ENCODE measurements at places on chromosomes 2 and 18. TPM values are rescaled to one million over a fixed set of nuclear protein-coding genes. Genes with fewer than 3 reads are reported as not detected.

COL4A4 gene
- total RNA-seq, result 0.94 TPM

CAPN14 gene
- total RNA-seq, result 4.1 TPM

CASP10 gene
- 2.2 TPM for total RNA-seq

SPRED2 gene
- total RNA-seq, result 21.0 TPM

CIDEA gene
- 3.4 TPM for total RNA-seq

DPP4 gene
- 9.4 TPM for total RNA-seq

Data from parietal lobe (tissue), 2 donors.